ENCODE measurements at places on chromosomes 3 and 15.

DNA sequence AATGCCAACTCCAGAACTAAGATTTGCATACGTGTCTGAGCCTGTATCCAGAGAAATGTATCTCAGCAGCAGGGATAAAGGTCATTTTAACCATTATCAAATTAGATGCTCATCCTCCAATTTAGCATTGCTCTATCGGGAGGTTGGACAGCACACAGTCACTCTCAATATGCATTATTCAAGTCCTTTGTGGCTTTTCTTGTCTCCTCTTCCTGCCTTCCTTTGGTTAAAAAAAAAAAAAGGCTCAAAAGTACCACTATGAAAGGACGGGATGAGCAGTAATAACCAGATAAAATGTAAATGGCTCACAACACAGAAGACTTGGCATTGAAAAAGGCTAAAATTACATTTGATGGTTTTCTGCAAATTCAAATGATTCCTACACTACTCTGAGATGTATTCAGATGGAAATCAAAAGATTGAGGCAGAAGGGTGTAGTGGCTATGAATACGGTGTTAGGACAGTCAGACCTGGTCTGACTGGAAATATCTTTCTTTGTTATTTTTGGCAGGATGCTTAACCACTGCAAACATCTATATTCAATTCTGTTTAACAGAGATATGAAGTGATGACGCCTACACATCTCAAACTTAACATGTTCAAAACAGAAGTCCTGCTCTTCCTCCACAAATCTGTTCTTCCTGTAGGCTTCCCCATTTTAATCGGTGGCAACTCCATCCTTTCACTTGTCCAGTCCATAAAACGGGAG lies 109.6 kb downstream of the ADAMTS9 start:
- no peak for DNase-seq

GRCh38 chr15:47587940-47588802 lies 129.1 kb upstream of the SEMA6D start:
- peak; percentile 50 for DNase-seq

GRCh38 chr3:61634678-61635077 lies 73.3 kb downstream of the PTPRG start:
- DNase-seq = peak; percentile 34

DNA sequence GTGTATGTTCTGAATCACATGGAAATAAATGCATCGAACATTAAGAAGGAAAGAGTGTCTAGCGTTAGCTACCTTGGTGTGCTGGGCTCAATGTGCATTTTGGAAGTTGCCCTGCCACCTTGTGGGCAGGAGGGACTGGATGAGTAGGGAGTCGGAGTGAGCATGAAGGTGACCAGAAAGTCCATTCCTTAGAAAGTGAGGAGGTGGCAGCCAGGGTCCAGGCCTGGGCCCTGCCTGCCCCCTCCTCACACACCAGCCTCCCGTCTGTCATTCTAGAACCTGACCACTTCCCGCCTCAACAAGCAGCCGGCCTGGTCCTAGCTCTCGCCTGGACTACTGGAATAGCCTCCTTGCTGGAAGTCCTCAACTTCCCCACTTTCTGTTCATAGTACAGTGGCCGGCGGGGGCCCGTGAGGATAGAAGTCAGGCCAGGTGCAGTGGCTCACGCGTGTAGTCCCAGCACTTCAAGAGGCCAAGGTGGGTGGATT lies 10.2 kb upstream of the GATA2 start:
- no peak for DNase-seq

- no peak for DNase-seq
Measured at GRCh38 chr15:88321271-88321670, 64.7 kb upstream of the NTRK3 start.
